ENCODE measurements at places on chromosomes 16 and 17. TPM values are rescaled to one million over a fixed set of nuclear protein-coding genes. Genes with fewer than 3 reads are reported as not detected.

DNA sequence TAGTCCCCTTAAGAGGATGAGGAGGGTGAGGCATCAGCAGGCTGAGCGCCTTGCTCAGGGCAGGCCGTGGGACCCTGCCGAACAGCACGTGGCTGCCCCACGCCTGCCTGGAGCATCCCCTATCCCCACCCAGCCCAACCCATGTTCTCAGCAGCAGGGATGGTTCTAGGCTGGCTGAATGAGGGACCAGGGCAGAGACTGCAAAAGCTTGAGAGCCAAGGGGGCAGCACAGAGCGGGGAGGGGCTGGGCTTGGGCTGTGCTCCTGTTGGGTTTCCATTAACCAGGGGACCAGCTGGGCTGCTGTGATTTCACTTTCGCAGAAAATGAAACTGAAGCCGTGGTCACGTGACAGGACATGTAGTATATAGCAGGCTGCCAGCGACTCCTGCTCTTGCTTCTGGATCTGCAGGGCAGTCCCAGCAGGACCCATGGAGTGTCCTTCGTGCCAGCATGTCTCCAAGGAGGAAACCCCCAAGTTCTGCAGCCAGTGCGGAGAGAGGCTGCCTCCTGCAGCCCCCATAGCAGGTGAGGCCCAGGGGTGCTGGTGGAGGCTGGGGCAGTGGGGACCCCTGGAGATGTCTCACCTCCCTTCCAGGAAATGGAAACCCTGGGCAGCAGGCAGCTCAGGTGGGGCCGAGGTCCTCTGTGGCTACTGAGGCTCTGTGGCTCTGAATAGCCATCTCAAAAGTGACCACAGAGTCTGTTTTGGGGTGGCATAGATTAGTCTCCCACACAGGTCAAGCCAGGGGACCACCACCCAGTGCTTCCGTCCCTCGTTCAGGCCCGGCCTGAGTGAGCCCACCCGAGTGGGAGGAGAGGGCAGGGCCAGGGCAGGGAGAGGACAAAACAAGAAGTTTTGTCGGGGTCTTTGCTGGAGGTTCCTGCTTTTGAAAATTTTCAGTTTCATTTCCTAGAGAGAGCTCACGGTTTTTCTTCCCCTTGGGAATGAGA lies 2.9 kb downstream of the RNF213 start:
- no peak overlapping the region for H3K27ac ChIP-seq
- H3K36me3 ChIP-seq, result no peaks in the 10 kb centered on the region
- H3K4me1 ChIP-seq, result peaks cover 9% of the 10 kb centered on the region
- H3K27me3 ChIP-seq, result no peaks in the 10 kb centered on the region
- H3K4me3 ChIP-seq, result no peak overlapping the region
- no peak for DNase-seq

GRCh38 chr16:76207270-76207669 lies 69.9 kb upstream of the CNTNAP4 start:
- H3K4me3 ChIP-seq, result no peak overlapping the region
- H3K36me3 ChIP-seq, result no peaks in the 10 kb centered on the region
- H3K27me3 ChIP-seq, result no peaks in the 10 kb centered on the region
- DNase-seq, result no peak
- no peak overlapping the region for H3K27ac ChIP-seq
- H3K4me1 ChIP-seq, result no peaks in the 10 kb centered on the region

GRCh38 chr17:12851901-12852435 lies 62.7 kb downstream of the ARHGAP44 start:
- no peaks in the 10 kb centered on the region for H3K27me3 ChIP-seq
- no peak overlapping the region for H3K4me3 ChIP-seq
- DNase-seq, result no peak
- H3K27ac ChIP-seq, result no peak overlapping the region
- no peaks in the 10 kb centered on the region for H3K4me1 ChIP-seq

The KRT12 gene
- not detected for total RNA-seq

GRCh38 chr17:74541176-74542111 lies 4.5 kb downstream of the CD300C start:
- H3K4me1 ChIP-seq, result no peaks in the 10 kb centered on the region
- no peaks in the 10 kb centered on the region for H3K36me3 ChIP-seq
- H3K4me3 ChIP-seq, result no peak overlapping the region
- DNase-seq, result no peak

GRCh38 chr16:65657556-65657955 lies 535.7 kb upstream of the CDH11 start:
- no peak overlapping the region for H3K4me3 ChIP-seq
- H3K27me3 ChIP-seq, result no peaks in the 10 kb centered on the region

The DBNDD1 gene
- total RNA-seq, result 18.1 TPM

GRCh38 chr17:55452139-55452790 lies 30.6 kb upstream of the MMD start:
- H3K27me3 ChIP-seq, result no peaks in the 10 kb centered on the region
- peaks cover 4% of the 10 kb centered on the region for H3K4me1 ChIP-seq
- no peaks in the 10 kb centered on the region for H3K36me3 ChIP-seq
- H3K4me3 ChIP-seq, result no peak overlapping the region
- DNase-seq, result peak; percentile 66
- H3K27ac ChIP-seq, result peak overlapping the region; percentile 51

DNA sequence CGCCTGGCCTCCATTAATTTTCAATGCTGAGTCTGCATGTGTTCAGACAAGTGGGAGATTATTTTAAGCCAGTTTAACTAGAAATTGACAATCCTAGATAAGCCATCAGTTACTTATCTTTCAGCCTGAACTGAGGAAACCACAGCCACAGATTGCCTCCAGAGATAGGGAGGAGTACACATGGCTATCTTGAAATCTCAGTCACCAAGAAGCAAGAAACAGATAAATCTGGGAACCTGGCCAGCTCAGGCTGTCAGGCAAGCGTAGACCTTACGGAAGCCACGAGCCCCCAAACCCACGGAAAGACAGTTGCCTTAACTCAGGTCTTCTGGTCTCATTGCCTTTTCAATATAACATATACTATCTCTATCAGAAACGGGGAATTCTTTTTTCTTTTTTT lies 2.0 kb upstream of the GLG1 start:
- peaks cover 16% of the 10 kb centered on the region for H3K4me1 ChIP-seq
- no peak overlapping the region for H3K4me3 ChIP-seq
- H3K27ac ChIP-seq, result no peak overlapping the region

The CA4 gene
- not detected for total RNA-seq

The MT1E gene
- 11.9 TPM for total RNA-seq

- H3K36me3 ChIP-seq, result peaks cover 3% of the 10 kb centered on the region
- peak within 1 kb of the TSS; percentile 88 for H3K27ac ChIP-seq
- H3K27me3 ChIP-seq, result no peaks in the 10 kb centered on the region
- no peak for DNase-seq
- peaks cover 19% of the 10 kb centered on the region for H3K4me1 ChIP-seq
These were observed at the start of gene CES2 for GRCh38 chr16:66935314-66936011. Gene CES2, plus strand, starts transcription at chr16:66935516. Its CDS starts 120 bp downstream, at chr16:66935636.

DNA sequence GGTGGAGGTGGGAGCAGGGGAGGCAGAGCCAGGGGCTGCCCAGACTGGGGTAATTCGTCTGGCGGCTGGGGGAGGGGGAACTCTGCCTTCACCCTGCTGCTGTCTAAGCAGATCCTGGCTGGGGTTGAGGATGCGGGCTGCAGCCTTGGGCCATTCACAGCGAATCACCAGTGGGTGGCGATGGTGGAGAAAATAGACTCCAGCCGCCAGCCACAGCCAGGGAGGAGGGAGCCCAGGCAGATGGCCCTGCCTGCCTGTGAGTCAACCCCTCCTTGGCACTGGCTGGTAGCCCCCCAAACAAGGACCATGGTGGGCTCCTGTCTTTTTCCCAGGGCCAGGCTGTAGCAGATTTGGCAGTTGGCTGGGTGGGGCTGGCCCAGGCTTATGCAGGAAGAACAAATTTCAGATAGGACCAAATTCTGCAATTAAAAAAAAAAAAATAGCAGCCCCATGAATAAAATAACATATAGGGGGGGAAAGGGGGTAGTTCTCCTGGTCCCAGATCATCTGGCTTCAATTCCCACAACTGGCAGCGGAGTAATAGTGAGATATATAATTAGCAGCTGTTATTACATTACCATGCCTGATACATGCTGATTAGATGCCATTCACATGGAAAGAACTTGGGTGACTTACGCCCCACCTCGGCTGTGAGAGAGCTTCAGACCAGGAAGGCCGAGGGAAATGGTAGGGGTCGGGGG lies 41.5 kb upstream of the CDH5 start:
- H3K27ac ChIP-seq, result no peak overlapping the region
- peaks cover 14% of the 10 kb centered on the region for H3K27me3 ChIP-seq

The SPATA33 gene
- 12.3 TPM for total RNA-seq

GRCh38 chr17:76726231-76726775 lies at the start of gene JMJD6:
Gene JMJD6, minus strand, starts transcription at chr17:76726606. Its CDS starts 131 bp downstream, at chr17:76726475.
- H3K4me1 ChIP-seq, result peaks cover 16% of the 10 kb centered on the region
- DNase-seq, result peak; percentile 89
- H3K4me3 ChIP-seq, result peak within 1 kb of the TSS; percentile 82
- peak within 1 kb of the TSS; percentile 94 for H3K27ac ChIP-seq

The CAPN15 gene
- total RNA-seq, result 33.6 TPM

The IRF8 gene
- total RNA-seq, result 0.41 TPM

The SLC6A2 gene
- not detected for total RNA-seq

The RAPGEFL1 gene
- total RNA-seq, result 6.8 TPM

The FNDC8 gene
- not detected for total RNA-seq

The MYH13 gene
- not detected for total RNA-seq

DNA sequence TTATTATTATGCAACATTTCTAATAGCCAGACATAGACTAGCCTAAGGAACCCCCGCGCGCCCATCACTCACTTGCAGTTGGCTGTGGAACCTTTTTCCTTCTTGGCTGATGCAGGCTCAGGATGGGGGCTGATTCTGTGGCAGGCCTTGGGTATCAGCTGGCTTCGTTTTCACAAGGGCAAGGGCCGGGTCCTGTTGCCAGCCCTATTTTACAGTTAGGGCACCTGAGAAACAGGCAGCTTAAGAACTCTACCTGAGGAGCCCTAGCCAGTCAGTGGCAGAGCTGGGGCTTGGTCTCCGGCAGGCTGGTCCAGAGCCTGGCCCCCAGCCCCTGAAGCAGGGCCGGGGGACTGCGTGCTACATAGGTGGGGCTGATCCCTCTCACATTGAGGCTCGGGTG lies 28.7 kb downstream of the ADGRG5 start:
- no peak overlapping the region for H3K4me3 ChIP-seq
- DNase-seq, result no peak
- H3K4me1 ChIP-seq, result no peaks in the 10 kb centered on the region
- no peak overlapping the region for H3K27ac ChIP-seq

The CFAP119 gene
- 4.0 TPM for total RNA-seq

- no peaks in the 10 kb centered on the region for H3K36me3 ChIP-seq
- H3K27ac ChIP-seq, result no peak overlapping the region
- H3K27me3 ChIP-seq, result peaks cover 3% of the 10 kb centered on the region
- H3K4me1 ChIP-seq, result no peaks in the 10 kb centered on the region
These were observed 41.8 kb upstream of the PEMT start for GRCh38 chr17:17633310-17633709.

The ICAM2 gene
- not detected for total RNA-seq

DNA sequence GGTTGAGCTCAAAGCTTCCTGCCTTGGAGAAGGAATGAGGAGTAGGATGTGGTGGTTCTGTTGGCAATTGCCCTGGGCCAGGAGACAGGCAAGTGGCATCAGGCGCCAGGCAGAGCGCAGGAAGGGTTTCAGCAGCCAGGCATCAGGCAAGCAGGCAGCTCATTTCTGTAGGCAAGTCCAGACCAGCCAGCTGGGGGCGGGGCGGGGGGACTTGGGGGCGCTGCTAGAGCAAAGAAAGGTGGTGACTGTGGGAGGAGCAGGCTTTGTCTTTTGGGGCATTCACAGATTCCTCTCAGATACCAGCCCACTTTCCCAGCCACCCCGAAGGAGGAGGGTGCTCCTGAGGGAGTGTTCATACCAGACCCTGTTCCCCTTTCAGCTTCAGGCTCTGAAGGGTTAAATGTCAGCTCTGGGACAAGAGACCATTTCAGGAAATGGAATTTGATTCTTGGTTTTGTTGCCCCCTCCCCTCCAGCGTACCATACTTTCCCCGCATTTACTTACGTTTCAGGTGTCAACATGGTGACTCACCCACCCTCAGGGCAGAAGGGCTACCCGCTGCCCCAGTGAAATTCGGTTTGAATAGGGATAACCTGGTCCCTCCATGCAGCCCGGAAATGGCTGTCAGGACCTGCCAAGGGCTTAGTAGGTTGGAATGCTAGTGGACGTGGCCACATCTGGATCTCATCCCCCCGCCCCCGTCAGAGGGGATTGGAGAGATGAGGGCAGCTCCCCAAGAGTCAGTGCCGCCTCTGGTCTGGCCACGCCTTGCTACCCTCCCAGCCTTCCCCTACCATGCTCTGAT lies 13.2 kb downstream of the NGFR start:
- peaks cover 34% of the 10 kb centered on the region for H3K27me3 ChIP-seq
- no peak for DNase-seq
- no peak overlapping the region for H3K27ac ChIP-seq
- no peaks in the 10 kb centered on the region for H3K36me3 ChIP-seq

DNA sequence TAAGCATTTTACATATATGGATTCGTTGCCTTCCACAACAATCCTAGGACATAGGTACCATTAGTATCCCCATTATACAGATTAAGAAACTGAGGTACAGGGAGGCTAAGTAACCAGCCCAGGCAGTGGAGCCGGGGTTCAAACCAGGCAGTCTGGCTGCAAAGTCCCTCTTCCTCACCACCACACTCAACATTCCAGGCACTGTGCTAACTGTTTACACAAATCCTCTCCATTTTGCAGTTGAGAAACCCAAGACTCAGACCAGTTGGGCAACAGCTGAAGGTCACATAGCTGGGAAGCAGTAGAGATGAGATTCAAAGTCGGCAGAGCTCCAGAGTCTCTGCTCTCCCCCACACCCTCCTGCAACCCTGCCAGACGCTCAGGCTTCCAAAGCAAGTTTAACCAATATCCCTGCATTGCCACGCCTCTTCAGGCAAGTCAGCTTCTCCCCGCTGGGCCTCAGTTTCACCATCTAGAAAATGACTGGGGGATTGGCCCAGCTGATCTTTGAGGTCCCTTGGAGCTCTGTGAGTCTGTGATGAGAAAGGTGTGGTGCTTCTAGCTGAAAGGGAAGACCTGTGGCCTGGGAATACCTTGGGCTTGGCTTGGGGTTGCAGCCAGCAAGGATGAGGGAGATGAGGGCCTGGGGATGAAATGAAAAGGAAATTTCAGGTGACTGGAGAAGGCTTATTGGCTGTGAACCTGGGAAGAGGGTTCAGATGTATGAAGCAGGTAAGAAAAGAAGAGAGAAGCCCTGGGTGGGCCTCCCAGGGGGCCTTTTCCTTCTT lies 14.0 kb downstream of the CCR7 start:
- peaks cover 62% of the 10 kb centered on the region for H3K4me1 ChIP-seq
- no peaks in the 10 kb centered on the region for H3K27me3 ChIP-seq
- DNase-seq, result peak; percentile 98
- H3K36me3 ChIP-seq, result no peaks in the 10 kb centered on the region
- peak overlapping the region; percentile 99 for H3K27ac ChIP-seq

Data from astrocyte (in vitro differentiated cells and primary cell).